T-helper 17 cell (primary cell): ENCODE measurements at places on chromosomes 4 and X. TPM values are rescaled to one million over a fixed set of nuclear protein-coding genes. Genes with fewer than 3 reads are reported as not detected.

DNA sequence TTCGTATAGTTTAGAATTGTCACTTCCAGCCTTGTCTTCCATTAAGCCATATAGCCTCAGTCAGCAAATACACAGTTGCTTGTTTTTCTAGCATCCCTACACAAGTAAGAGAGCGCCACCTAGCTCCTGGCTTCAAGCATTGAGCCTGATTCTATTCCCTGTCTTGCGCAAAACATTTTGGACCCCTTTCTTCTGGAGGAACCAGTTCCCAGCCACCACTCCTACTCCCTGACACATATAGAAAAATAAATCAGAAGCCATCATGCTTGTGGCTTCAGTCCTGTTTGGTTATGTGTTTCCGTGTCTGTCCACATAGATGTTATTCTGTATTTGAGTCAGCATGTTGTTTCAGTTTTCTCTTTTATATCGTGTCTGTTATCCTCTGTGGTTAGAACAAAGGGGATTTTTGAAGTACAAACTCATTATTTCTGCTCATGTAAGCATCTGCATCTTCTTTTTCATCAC lies 59.9 kb downstream of the GK start:
- no peaks in the 10 kb centered on the region for H3K36me3 ChIP-seq
- no peaks in the 10 kb centered on the region for H3K27me3 ChIP-seq
- H3K4me3 ChIP-seq, result no peak overlapping the region
- H3K27ac ChIP-seq, result peak overlapping the region; percentile 90
- DNase-seq, result no peak

DNA sequence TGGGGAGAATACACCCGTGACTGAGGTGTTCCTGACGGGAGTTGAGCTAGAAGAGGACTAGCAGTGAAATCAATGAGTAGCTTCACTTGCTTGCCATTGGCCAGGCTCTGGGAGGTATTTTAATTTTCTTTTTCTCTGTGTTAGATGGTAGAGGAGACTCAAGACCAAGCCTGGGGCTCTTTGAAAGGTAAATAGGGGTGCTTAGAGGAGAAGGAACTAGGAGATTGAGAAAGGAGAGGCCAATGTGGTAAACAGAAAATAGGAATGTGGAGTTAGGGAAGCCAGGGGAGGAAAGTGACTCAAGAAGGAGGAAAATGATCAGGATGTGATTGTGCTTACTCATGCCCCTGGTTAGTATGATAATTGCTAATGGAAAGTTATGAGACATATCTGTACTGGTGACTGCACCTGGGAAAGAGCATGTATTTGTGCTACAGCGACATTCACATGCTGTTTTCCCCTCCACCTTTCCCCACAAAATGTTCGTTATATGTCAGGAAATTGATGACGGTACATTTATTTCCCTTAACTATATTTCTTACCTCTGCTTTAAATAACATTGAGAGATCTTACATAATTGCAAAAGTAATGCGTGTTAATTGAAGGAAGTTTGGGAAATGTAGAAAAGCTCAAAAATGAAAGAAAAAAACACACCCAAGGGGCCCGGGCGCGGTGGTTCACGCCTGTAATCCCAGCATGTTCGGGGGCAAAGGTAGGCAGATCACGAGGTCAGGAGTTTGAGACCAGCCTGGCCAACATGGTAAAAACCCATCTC lies 16.9 kb upstream of the LRBA start:
- DNase-seq, result no peak
- peaks cover 5% of the 10 kb centered on the region for H3K36me3 ChIP-seq
- H3K4me1 ChIP-seq, result peaks cover 16% of the 10 kb centered on the region
- peak overlapping the region; percentile 86 for H3K4me3 ChIP-seq
- peaks cover 27% of the 10 kb centered on the region for H3K27me3 ChIP-seq

DNA sequence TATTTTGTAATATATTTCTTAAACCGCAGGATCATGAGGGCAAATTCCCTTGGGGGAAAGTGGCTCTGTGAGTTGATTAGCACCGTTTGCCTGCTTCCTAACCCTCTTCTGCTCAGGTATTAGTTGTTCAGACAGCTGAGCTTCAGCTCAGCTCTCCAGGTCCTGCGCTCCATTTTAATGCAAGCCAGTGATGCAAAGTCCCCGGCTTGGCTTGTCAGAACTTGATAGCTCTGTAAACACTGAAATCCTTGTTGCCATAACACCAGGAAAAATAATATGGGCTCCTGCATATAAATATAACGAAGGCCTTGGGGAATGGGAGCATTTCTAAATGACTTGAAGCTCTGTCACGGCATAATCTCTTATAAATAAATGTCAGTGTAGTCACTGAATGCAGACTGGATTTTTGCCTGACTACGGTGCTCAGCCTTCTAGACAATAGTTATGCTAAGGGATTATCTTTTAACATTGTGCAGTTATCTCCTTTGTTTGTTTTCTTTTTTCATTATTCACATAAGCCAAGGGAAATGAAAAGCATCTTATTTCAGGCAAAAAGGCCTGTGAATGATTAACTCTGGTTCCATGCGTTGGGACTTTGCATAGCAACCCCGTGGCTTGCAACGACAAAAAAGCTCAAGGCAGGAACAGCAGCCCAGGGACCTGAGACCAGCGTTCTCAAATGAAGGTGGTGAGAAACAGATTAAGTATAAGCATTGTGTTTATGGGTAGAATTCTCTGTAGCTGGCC lies 253.2 kb downstream of the SPRY1 start:
- no peaks in the 10 kb centered on the region for H3K4me1 ChIP-seq
- H3K36me3 ChIP-seq, result no peaks in the 10 kb centered on the region
- no peak overlapping the region for H3K4me3 ChIP-seq
- peaks cover 6% of the 10 kb centered on the region for H3K27me3 ChIP-seq
- DNase-seq, result no peak

The TMEM31 gene
- not detected for total RNA-seq

The REST gene
- 56.6 TPM for total RNA-seq
